ENCODE measurements at places on chromosomes 4 and X.

DNA sequence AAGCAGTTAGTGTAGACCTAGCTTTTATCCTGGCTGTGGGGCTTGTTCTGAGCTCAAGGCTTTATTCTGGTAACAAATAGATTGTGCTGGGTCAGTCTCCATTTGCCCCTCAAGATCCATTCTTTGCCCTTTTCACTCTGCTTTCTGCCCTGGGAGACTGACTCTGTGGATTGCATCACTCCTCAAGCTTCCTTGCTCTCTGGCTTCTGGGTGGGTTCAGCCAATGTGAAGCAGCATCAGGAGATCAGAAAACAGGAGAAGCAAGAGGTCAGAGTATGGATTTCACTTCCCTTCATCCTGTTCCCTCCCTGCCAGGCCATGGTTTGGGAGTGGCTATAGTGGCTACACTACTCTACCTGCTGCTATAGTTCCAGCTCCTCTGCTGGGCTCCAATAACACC lies 184.1 kb upstream of the NDP start:
- no peak for DNase-seq

- DNase-seq: no peak
Measured at GRCh38 chr4:75605928-75606327, 24.4 kb downstream of the CDKL2 start.

GRCh38 chrX:46762963-46763362 lies 4.0 kb upstream of the SLC9A7 start:
- DNase-seq: no peak

DNA sequence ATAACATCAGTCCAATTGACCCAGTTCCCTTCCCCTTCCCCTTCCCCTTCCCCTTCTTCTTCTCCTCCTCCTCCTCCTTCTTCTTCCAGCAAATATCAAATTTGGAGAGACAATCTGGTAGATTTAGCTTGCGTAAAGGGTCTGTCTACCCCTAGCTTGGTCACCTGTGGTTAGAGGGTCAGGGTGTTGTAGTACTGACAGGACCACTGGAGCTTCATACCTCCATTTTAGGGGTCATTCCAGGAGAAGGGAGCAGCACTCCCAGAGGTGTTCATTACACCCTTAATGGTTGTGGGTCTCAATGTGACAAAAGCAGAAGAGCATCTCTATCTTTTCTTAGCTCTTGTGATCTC lies 3.7 kb upstream of the FGB start:
- DNase-seq: no peak

- DNase-seq: no peak
Measured at GRCh38 chrX:93874554-93874953, 200.5 kb downstream of the FAM133A start.

DNA sequence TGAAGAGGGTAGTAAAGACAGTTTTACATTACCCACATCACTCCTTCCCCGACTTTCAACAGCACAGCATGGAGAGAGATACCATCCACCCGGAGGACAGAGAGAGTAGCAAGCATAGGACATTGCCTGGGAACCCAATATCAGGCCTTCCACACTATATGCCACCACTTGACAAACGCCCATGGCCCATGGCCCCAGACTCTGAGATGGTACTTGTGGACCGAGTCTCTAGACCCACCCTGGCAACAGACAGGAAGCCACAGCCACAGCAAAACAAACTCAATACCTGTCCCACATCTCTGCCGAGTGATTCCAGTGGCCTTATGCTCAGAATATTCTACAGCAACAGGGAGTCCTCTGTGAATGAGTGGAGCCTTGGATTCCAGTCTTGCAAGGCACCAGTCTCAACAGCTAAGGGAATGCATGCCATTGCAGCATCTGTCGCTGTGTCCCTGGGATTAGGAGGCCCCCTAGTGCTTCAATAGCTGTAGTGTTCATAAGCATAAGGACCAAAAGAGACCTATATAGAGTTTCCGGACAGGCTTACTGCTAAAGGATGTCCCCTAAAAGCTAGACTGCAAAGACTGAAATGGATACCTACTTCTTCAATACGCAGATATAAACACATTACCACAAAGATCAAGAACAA lies 14.7 kb upstream of the CT55 start:
- peak; percentile 4 for DNase-seq

- DNase-seq: no peak
Measured at GRCh38 chr4:94527556-94528233, 76.0 kb downstream of the PDLIM5 start.

DNA sequence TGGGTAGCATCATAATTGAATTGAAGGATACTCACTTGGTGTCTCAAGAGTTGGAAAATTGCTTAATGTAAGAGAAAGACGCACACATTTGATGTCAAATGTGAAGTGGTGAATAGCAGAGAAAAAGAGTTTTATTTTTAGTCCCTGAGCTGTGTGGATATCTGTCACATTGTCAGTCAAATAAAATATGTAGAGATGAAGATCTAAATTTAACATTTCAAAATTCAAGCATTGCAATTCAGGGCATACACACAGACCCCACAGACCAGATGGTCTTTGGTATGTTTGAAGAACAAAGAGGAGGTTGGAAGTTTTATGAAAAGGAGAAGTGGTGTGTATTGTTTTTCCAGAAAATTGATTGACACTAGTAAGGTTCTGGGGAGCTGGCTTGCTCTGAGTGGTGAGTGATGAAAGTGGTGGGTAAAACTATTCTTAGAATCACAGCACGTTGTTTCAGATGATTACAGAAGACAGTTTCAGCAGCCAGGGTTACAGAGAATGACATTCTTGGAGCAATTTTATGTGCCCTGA lies 44.9 kb upstream of the BBS12 start:
- no peak for DNase-seq

- DNase-seq: no peak
Measured at GRCh38 chr4:151031831-151032605, 16.9 kb upstream of the LRBA start.

DNA sequence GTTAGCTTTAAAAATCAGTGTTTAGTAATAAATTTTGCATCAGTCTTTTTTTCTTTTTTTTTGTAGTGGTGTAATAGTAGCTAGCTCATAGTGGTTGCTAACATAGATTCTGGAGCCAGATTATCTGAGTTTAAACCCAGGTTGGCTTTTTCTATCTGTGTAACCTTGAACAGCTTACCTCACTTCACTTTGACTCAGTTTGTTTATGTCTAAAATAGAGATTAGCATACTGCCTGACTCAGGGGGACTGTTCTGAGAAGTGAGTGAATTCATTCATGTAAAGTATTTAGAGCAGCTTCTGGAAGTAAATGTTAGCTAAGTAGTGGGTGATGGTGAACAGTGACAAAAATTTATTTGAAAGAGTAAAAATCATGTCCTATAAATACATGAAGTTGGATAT lies 32.9 kb downstream of the CPEB2 start:
- DNase-seq: no peak

GRCh38 chr4:158255727-158256324 lies 45.5 kb downstream of the TMEM144 start:
- no peak for DNase-seq

- DNase-seq: no peak
Measured at GRCh38 chrX:148288451-148288850, 212.0 kb upstream of the AFF2 start.

- no peak for DNase-seq
Measured at GRCh38 chrX:117711782-117712181, 404.8 kb downstream of the KLHL13 start.

DNA sequence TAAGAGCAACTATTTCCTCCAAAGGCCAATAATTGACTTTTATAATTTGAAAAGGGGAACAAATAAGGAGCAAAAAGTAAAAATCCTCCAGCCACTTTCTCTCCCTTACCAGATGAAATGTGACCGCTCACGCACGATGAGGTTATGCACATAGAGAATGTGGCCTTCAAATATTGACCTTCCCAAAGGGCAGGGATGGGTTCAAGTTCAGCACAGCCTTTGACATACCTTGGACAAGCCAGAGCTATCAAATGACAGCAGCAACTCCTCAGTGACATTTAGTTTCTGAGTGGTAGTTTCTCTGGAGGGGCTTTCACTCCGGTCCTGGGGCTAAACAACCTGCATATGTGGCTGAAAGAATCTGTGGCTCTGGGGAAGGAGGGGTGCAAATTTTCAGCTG lies 50.7 kb downstream of the AMOT start:
- DNase-seq: no peak

DNA sequence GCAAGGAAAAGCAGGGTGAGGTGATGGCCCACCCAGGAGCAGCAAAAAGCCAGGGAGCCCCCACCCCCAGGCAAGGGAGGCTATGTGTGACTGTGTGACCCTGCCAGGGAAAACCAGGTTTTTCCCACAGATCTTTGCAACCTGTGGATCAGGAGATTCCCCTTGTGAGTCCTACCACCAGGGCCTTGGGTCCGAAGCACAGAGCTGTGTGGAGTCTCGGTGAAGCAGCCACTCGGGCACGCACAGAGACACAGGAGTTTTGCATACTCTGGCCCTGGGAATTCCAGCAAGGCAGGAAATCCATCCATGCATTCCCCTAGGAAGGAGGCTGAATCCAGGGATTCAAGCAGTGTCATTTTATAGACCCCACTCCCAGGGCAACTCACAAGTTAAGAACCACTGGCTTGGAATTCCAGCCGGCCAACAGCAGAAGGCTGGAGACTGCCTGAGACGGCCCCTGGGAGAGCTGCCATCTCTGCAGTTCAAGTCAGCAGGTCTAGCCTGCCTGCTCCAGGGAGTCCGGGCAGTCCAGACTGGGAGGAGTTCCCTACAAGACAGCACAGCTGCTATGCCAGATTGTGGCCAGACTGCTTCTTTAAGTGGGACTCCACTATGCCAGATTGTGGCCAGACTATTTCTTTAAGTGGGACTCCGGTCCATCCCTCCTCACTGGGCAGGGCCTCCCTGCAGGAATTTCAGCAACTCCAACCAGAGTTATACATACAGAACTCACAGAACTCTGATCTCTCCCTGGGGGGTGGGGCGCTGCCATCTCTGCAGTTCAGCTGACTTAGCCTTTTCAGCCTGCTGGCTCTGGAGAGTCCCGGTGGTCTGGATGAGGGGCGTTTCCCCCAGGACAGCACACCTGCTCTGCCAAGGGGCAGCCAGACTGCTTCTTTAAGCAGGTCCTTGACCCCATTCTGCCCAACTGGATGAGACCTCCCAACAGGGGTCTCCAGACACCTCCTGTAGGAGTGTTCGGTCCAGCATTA lies 85.1 kb upstream of the ADAD1 start:
- DNase-seq: no peak

- DNase-seq: no peak
Measured at GRCh38 chr4:72567036-72567435, 2.0 kb downstream of the ADAMTS3 start.

GRCh38 chr4:76718831-76719230 lies 179.1 kb downstream of the SOWAHB start:
- no peak for DNase-seq

- no peak for DNase-seq
Measured at GRCh38 chr4:185847352-185848097, 35.5 kb upstream of the SORBS2 start.

- DNase-seq: no peak
Measured at GRCh38 chr4:42331914-42332368, 65.3 kb upstream of the SHISA3 start.

- no peak for DNase-seq
Measured at GRCh38 chr4:48958582-48958981, 27.5 kb upstream of the CWH43 start.

- no peak for DNase-seq
Measured at GRCh38 chr4:185004562-185005218, 13.6 kb upstream of the HELT start.

DNA sequence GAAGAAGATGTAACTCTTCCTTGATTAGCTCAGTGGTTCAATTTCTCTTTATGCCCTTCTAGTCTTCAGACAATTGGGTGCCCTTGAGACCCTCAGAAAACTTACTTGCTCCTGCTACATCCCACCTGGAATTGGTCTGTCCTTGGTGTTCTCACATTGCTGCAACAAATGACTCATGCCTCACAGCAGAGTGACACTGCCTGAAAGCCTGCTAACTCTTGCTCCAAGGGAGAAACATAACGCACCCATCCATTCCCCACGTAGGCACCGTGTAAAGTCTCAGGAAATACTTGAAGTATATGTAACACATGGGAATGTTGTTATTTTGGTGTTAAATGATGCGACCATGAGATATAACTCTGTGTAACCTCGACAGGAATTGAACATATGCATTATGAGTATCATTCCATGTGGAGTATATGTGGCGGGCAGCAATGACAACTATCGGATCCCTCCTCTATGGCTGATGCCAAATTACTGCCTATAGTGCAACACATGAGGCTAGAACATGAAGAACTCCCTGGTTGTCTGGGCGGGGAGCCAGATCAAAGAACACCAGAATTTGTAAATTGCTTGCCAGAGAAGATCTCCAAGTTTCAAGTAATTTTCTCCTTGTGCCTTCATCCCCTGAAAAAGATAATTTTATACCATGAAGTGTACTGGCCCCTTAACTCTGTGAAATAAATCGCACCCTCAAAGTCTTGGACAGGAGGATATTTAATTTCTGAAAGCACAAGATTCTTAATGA lies 231.3 kb upstream of the STK26 start:
- DNase-seq: no peak

GRCh38 chr4:161828061-161828460 lies 335.7 kb downstream of the FSTL5 start:
- DNase-seq: no peak

GRCh38 chr4:8283631-8284121 lies 14.1 kb downstream of the HTRA3 start:
- no peak for DNase-seq

GRCh38 chrX:30060718-30061117 lies 154.6 kb upstream of the MAGEB2 start:
- no peak for DNase-seq

- no peak for DNase-seq
Measured at GRCh38 chrX:150036181-150036580, 97.9 kb upstream of the EOLA2 start.

DNA sequence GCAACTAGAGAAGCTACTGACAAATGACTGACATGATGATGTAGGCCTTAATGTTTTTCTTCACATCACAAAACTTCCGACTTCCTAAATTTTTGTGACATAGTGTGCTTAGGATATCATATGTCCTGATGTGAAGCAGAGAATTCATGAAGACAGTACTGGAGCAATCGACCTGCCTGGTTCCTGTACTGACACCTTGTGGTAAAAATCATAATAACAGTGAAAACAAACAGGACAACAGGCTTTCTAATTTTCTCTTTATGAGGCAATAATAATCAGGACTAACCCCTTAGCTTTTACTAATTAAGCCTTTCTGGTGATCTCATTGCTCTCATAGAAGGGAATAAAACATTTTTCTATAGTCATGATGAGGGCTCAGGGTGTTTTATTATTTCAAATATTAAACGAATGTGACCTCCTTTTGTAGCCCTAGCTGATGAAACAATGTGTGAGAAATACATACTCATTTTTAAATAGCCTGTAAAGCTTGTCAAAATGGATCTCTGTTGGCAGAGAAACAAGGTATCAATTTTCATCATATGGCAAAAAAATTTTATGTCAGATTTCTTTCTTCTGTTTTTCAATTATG lies 158.4 kb downstream of the TENT5D start:
- no peak for DNase-seq

DNA sequence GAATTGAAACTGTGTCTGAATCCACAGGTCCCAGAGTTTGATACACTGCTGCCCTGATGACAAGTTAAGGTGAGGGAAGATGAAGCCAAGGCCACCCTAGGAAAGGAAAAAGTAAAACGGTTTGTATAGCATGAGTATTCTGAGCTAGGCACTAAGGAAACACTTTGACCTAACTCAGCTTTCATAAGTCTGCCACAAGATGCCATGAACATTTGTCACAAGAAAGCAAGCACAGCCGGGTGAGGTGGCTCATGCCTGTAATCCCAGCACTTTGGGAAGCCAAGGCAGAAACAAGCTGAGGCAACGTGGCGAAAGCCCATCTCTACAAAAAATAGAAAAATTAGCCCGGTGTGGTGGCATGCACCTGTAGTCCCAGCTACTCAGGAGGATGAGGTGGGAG lies 34.2 kb downstream of the ELOVL6 start:
- no peak for DNase-seq

- DNase-seq: no peak
Measured at GRCh38 chrX:123140904-123141303, 43.2 kb upstream of the GRIA3 start.
